ENCODE measurements at places on chromosomes 11 and 22.
A peak's percentile ranks its signal among the peaks of the same experiment; 100 is the strongest.

DNA sequence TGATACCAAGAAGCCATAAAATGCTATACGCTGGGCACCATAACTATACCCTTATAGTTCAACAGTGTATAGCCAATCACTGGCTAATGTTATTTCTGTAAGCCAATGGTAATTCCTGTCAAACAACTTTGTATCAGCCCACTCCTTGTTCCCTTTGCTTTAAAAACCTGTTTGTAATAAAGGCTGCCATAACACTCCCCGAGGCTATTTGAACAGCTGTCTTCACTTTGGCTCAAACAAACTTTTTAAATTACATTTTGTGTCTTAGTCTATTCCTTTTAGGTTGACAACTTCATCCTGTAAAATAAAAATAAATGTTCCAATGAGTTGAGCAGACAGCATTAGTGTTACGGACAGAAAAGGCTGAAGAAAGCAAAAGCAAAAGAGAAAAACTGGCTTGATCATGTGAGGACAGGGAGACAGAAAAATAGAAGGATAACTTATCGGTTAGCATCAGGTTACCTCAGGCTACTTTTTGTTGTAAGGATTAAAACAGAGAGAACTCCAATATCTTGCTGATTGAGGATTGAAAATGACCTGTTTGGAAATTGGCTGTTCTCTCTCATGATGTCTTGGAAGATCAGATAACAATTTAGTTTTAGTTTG is 95.0 kb downstream of the AASDHPPT start:
- DNase-seq, result peak; percentile 20

- DNase-seq, result no peak
These were observed 14.6 kb downstream of the ENDOD1 start for GRCh38 chr11:95104121-95104830.

DNA sequence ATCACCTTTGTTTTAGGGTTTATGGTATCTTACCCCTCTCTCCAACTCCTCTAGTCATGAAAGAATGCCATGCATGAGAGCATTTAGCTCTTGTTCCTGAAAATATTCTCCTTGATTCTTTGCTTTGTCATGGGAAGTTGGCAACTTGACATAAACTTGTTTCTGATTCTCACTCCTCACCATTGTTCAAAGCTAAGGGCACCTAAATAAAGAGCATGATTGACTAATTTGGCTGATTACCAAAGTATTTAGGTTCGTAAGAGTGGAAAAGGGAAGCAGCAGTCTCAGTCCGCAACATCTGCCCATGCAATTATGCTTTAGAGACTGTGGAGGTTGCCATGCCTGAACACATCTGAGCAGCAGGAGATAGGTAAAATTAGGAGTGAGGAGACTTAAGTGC is 26.4 kb downstream of the OR52K1 start:
- DNase-seq, result no peak

GRCh38 chr11:125173556-125173955 is 9.0 kb downstream of the PKNOX2 start:
- DNase-seq, result no peak

GRCh38 chr22:45091254-45091854 is 72.4 kb upstream of the NUP50 start:
- no peak for DNase-seq

GRCh38 chr11:66561178-66561974 is 7.0 kb downstream of the CTSF start:
- DNase-seq, result no peak

- DNase-seq, result peak; percentile 18
These were observed 41.6 kb downstream of the NAALAD2 start for GRCh38 chr11:90176069-90176468.

DNA sequence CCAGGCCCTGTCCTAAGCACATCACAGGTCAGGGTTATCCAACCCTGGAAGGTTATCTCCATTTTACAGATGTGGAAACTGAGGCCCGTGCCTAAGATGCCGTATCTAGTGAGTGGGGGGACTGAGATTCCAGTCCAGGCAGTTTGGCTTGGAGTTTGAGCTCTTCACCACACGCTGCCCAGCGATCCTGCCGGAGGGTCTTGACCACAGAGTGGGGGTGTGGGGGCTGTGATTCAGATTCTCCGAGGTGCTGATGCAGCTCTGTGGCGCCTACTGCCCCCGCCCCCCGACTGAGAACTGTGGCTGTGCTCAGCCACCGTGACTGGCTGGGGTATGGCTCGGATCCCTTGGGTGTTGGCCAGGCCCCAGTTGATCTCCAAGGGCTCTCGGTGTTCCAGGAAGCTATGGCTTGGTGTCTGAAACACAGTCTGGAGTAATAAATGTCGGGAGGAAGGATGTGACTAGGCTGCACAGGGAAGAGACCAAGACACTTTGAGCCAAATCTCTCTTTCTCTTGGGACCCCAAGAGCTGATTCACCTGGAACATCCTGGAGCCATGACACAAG is 60.6 kb upstream of the RASD2 start:
- DNase-seq, result peak; percentile 46

GRCh38 chr22:40434106-40434505 is 63.7 kb downstream of the SGSM3 start:
- DNase-seq, result no peak
